Stimulated activated CD8-positive, alpha-beta memory T cell treated with anti-CD3 and anti-CD28 coated beads, Interleukin-7, amount 100 ng/mL, for 48 hours (primary cell): ENCODE measurements at places on chromosomes 3 and 15.

DNA sequence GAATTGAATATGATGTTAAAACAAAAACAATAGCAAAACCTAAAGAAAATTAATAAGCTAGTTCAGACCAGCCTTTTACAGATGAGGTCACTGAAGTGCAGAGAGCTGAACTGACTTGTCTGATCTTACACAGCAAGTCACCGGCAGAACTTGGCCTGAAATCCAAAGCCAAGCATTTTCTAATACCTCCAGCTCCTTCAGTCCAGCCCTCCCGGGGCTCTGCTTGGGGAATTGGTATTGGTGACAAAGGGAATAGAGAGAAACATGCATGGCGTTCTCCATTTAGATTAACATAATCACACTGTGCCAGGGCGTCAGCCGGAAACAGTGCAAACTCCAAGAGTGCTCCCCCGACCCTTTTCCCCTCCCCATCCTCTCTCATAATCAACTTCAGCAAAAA lies 14.1 kb upstream of the ZSCAN2 start:
- DNase-seq: no peak

DNA sequence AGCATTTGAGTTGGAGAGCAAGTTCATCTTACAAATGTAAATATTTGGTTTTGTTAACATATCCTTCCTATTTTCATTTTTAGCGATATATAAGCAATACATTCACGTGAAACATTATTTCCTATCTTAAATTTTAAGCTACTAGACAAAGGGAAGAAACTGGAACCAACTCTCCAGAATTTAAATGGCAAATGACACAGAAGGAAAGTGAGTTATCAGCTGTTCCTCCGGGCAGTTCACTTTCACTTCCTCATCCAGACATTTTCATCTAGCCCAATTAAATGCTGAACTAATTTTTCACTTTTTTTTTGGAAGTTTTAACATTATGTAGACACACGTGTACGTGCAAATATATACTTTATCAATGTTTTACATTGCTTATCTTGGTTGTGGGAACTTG lies 58.7 kb downstream of the MORC1 start:
- DNase-seq: no peak

DNA sequence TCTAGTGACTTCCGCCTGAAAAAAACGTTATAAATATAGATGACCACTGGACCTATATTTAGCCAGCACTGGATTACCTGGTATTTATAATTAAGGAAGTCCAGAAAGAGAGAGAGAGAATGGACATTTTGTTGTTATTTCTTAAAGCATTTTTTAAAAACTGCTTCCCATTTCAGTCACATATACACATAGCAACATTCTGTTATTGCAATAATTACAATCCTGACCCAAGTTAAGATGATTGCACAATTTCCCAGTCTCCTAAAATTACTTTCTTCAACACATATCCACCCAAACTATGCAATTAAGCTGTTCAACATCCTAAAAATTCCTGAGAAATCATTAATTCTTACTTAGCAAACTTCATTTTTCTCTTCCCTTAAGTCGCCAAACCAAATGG lies 37.7 kb downstream of the PCSK6 start:
- no peak for DNase-seq

DNA sequence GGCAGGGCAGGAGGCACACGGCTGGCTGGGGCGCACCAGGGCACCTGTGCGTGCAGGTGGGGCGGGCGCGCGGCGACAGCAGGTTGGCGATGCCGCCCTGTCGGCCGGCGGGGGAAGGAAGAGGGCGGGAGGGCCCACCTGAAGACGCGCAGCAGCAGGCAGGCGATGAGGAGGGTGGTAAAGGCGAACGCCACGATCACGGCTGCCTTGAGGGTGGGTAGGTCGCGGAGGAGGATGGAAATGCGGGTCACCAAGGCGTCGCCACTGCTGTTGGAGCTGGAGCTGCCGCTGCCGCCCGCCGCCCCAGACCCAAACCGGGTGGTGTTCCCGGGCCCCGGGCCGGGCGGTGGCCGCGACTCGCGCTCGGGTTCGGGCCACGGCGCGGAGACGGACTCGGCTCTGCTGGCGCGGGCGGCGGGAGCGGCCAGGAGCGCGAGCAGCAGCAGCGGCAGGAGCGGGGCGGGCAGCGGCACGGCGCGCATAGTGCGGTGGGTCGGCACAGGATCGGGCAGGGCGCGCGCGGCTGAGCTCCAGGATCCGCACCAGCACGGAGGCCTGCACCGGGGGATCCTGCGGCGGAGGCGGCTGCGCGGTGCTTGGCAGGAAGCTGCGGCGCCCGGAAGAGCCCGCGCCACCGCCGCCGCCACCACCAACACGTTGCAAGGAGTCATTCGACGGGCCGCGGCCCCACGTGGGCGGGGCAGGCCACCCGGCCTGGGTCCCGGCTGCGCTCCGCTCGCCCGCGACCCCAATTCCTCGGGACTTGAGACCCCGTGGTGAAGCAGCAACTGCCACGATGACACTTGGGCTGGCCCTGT lies at the start of gene FAM174B:
TSS of gene FAM174B (minus strand) at position 598 of the 818 bp plus-strand sequence.
- no peak for DNase-seq

GRCh38 chr3:190038050-190038933 lies 82.4 kb downstream of the P3H2 start:
- DNase-seq: no peak

- DNase-seq: no peak
These were observed 69.7 kb upstream of the TPM1 start for GRCh38 chr15:62972814-62973213.

- DNase-seq: no peak
These were observed 152.7 kb downstream of the SUCNR1 start for GRCh38 chr3:152026033-152026556.

DNA sequence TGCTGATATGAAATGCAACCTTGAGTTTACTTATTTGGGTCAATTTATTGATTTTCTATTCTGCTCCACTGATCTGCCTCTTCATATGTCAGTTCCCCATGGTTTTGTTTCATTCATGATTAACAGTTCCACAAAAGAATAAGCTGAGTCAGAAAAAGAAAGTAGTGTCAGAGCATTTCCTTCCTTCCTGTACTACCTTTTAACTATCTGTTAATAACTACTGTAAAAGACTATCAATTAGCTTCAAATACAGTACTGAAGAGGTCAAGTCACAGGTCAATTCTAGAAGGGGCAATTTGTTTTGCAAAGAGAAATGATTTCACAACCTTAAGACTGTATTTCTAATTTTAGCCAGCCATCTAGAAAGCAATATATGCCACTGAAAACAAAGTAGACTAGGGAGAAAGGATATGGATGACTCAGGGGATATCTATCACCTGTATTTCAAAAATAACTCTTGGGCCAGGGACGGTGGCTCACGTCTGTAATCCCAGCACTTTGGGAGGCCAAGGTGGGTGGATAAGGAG lies 129.5 kb downstream of the TFDP2 start:
- DNase-seq: no peak

DNA sequence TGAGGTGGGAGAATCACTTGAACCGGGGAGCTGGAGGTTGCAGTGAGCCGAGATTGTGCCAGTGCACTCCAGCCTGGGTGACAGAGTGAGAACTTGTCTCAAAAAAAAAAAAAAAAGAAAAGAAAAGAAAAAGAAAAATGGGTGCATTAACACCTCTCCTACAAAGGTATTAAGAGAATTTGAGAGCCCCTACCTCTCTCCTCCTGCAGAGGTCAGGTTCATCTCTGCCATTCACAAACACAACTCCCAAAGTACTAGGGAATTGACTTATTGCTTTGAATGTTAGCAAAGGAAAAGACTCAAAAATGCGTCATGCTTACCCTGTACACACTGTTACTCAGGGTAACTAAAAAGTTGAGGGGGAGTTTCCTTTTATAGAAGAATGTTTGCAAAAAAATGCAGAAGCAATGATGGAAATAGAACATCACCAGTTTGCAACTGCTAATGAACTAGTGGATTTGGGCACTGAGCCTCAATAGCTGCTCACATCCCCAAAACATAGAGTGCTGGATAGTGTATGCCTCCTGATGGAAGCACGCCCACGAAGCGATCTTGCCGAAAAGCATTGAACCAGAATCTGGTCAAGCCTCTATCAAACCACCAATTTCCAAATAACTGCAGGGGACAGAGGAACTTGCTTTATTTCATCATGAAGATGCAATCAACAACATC lies 15.5 kb upstream of the LYZL4 start:
- no peak for DNase-seq

DNA sequence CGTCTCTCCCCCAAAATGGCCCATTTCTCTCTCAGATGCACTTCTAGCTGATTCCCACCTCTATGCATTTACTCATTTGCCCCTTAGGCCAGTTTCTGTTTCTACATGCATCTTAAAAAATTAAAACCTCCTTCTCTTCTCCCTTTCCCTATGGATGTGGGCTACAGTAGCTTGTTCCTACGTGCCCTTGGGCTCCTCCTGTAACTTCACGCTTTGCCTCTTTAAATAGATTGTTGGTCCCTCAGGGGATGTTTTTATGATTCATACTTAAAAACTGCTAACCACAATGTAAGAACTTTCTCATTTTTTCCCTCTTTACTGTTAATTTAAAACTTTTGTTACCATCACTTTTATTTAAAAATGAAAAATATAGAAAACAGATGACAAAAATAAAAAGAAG lies 185.6 kb upstream of the MRPL3 start:
- DNase-seq: no peak

GRCh38 chr15:63815796-63816533 lies 17.8 kb downstream of the HERC1 start:
- DNase-seq: no peak

DNA sequence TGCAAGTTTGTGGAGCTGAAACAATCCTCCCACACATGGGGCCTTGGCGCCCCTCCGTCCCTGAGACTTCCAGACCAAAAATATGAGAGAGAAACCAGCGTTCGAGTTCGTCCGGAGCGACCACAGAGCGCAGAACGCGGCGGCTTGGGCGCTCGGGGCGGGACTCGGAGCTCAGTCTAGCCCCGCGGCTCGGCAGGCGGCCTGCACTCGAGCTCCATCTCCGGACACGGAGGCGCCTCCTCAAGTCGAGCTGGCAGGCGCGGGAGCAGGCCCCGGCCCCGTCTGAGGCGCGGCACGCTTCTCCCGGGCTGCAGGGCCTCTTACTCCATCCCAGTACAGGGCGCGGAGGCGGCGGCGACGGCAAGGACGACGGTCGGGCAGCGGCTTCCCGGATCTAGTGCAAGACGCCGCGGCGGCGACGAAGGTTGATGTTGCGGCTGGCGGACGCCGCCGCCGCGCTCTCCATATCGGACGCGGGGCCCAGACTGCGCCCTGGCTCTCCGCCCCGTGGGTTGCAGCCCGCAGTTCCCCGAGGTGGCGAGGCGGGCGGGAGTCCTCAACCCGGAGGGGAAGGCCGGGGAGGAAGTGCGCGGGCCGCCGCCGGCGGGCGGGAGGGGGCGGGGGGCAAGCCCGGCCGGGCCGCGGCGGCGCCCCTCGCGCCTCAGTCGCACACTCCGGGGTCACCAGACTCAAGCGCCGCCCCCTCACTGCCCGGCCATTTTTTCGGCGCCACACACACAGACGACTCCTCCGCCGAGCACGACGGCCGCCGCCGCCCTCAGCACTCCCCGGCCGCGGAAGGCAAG lies 674 bp downstream of the MSL2 start:
- DNase-seq: peak; percentile 64

DNA sequence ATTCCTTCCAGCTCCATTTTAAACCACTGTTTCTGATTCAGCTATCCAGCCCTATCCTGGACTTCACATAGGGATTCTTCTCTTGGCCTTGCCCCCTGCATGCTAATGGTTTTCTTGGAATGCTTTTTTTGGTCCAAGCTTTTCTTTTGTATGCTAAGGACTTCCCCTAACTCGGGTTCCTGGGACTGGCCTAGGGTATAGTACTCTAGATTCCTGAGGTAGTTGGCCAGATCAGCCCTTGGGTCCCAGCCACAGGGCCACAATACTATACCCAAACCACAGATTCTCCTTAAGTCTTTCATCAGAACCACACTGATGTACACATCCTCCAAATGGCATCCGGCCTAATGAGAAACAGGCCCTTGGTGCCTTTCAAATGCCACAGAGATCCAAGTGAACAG lies 2.8 kb downstream of the FYCO1 start:
- no peak for DNase-seq

GRCh38 chr15:50055750-50056157 lies 63.3 kb downstream of the ATP8B4 start:
- no peak for DNase-seq

DNA sequence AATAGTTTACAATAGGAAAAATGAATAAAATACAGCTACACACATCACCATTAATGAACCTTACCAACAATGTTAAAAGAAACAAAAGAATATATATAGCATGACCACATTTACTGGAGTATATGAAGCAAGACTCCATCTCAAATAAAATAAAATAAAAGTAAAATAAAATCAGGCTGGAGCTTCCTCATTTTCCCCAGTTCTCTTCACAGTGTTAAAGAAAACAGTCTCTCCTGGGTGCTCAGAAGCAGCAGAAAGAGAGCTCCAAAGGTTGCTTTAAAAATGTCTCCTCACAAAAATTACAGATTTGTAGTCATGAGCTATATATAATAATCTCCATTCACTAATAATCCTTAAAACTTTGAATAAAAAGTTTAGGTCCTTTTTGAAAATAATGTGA lies 48.8 kb downstream of the PIK3CB start:
- no peak for DNase-seq

DNA sequence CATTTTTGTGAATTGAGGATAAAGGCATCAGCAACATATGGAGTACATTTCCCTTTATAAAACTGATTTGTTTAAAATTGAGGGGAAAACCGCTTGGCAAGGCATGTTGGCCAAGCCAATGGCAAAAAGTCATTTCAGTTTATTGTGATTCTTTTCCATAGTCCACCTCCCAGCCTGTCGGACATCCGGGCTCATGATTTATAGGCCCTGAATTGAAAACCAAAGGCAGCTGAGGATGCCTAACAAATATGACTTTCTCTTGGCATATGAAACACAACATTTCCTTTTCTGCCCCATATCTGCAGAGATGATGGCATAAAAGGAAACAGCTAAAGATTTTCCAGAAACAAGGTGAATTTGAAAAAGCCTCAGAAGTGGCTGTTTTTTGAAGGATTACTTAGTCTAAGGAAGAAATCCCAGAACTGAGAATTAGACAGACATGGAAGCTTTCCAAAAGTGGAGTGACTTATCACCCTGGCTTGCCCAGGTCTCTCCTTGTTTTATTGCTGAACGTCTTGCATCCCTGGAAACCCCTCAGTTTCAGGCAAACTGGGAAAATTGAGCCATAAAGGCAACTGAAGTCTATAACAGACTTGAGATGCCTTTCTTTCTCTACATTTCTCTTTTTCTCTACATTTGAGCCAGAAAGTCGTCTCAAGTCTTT lies 74.0 kb downstream of the COL8A1 start:
- no peak for DNase-seq

GRCh38 chr3:188940573-188940932 lies 231.2 kb upstream of the TPRG1 start:
- DNase-seq: no peak

DNA sequence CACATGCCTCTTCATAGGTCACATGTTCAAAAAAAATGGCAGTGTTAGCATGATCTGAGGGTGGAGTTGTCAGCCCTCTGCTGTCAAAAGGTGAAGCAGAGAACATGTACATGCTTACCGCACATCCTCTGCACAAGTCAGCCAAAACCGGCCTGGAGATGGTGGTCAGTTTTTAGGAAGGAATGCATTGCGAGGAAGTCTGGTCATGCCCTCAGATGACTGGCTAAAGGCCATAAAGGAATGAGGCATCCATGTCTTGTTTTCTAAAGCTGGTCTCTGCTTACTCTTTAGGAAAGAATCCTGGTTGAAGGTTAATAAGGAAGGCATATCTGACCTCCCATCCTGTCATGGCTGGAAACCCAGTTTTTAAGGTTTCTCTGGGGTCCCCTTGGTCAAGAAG lies 292.0 kb upstream of the CCDC54 start:
- DNase-seq: no peak
